ENCODE measurements at places on chromosomes 12 and 14. TPM values are rescaled to one million over a fixed set of nuclear protein-coding genes. Genes with fewer than 3 reads are reported as not detected.

DNA sequence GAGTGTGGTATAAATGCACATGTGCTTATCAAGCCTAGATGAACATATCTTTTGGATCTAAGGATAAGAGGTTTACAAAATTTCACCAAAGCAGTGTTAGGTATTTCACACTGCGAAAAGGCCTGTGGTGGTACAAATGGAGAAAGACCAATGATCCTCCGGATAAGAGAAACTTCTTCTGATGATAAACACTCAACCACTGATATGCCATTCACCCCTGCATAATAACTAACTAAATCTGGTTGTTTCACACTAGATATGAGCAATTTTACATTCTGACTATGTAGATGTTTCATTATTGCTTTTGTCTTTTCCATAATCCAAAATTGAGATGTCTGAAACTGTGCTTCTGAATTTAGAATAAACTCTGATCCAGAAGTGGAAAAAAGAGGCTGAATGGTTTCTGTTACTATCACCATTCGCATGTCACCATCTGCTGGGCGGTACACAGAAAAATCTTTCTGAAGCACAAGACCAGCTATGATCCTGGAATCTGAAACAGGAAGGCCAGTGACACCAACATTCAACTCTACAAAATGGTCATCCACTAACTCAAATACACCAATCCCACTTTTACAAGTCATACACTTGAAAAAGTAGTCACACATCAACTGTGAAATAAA, 1.3 kb downstream of the BBS10 start:
- H3K36me3 ChIP-seq, result no peaks in the 10 kb centered on the region
- DNase-seq, result no peak
- H3K27ac ChIP-seq, result peak overlapping the region; percentile 89
- no peaks in the 10 kb centered on the region for H3K27me3 ChIP-seq

DNA sequence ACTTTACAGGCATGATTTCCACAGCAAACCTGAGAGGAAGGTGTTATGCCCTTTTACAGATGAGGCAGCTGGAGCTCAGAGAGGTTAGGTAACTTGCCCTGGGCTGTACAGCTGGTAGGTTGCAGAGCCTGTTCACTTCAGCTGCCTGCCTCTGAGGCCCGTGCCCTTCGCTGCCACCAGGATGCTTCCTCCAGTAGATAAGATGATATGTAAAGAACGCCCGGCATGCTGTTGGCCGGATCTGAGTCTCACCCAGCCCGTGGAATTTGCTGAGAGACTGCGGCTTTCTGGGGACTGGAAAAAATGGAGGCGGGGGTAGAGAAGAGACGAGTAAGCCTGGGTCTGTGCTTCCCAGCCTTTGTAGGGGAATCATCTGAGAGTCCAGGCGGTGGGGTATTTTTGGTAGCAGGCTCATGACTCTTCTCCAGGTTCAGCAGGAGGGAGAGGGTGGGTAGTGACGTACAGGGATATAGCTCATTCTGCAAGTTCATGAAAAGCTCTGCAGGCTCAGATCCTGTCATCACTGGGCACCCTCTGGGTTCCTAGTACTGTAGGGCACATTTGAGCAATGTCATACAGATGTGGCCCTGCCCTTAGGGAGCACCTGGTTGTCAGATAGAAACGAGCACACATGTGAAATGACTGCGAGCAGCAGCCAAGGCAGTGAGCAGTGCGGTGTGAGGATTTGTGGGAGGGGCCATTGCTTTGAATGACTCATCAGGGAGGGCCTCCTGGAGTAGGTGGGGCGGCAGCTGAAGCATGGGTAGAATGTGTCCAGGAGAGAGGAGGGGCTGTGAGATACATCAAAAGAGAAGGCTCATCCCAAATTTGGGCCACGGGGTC, 159.4 kb downstream of the TSPAN9 start:
- no peaks in the 10 kb centered on the region for H3K36me3 ChIP-seq
- no peaks in the 10 kb centered on the region for H3K4me1 ChIP-seq
- H3K4me3 ChIP-seq, result no peak overlapping the region
- H3K27ac ChIP-seq, result no peak overlapping the region
- H3K27me3 ChIP-seq, result no peaks in the 10 kb centered on the region
- no peak for DNase-seq

DNA sequence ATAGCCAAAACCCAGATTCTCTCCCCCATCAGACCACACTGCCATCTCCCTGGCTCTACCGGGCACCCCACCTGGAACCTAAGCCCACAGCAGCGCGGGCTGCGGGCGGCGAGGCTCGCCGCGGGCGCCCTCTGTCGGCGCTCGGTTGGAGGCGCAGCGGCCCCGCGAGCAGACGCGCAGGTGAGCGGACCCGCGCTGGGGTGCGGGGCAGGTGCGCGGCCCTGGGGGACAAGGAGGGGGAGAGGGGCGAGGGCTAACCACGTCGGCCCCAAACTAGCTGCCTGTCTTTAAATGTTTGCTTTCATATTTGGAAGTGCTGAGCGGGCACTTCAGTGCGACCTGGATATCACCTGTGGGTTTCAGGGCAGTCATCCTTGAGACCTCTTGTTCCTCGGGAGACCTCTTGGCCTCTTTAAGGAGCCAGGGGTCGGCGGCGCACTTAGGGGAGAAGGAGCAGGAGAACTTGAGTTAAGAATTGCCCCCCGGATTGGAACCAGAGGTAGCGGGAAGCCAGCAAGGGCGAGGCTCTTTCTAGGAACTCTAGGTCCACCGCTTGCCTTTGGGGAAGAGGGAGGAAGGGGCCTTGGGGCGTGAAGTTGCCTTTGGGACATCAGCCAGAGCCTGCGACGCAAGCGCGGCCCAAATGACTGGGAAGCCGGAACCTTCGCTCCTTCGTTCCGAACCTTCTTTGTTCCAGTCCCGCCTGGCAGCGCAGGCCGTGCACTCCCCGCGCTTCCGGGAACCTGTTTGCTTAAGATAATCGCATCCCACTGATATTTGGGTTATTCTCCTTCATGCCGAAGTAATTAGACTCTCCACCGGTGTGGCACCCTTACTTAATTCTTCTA, 78.7 kb downstream of the NEDD1 start:
- H3K27ac ChIP-seq, result no peak overlapping the region
- peak overlapping the region; percentile 51 for H3K4me3 ChIP-seq
- H3K4me1 ChIP-seq, result peaks cover 6% of the 10 kb centered on the region
- H3K27me3 ChIP-seq, result no peaks in the 10 kb centered on the region
- H3K36me3 ChIP-seq, result no peaks in the 10 kb centered on the region

DNA sequence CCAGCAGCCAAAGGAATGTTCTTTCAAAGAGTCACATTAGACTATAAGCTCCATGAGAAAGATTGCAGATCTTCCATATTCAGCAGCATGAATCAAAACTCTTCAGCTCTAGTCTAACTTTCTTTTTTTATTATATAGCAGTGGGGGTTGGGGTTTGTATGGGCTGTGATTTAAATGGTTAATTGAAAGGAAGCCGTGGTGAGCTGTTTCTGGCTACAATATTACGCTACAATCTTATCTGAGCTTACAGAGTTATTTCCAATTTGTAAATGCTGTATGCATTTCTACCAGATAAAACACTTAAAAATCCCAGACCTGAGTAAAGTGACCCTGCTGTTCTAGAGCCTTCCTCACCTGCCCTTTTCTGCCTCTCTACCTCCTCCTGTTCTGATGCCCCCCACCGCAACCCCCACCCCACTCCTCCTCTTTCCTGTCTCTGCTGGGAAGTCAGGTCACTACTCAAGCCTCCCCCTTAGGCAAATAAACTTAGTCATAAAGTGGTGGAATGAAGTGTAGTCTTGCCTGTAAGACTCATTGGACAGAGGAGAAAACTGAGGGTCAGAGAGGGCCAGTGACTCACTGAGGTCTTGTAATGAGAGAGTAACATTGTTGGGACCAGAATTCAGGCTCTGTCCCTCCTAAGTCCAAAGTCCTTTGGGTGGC, 1089.5 kb downstream of the BCL11B start:
- H3K36me3 ChIP-seq, result no peaks in the 10 kb centered on the region
- H3K4me3 ChIP-seq, result no peak overlapping the region
- no peak overlapping the region for H3K27ac ChIP-seq
- DNase-seq, result no peak

WNT5B gene
- 0.45 TPM for total RNA-seq

DNA sequence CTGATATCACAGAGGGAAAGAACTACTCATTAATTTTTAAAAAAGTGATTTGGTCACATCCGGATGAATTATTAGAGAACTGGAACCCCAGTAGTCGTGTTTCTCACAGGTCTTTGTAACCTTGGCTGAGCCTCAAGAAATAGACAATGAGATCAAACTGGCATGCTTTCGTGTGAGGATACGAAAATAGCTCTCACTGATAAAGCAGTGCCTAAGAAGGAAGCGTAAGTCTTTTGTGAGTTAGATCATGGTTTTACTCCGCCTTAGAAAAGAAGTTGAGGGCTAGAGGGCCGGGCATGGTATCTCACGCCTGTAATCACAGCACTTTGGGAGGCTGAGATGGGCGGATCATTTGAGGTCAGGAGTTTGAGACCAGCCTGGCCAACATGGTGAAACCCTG, 33.8 kb upstream of the GALNT16 start:
- peaks cover 39% of the 10 kb centered on the region for H3K36me3 ChIP-seq
- H3K4me3 ChIP-seq, result no peak overlapping the region
- DNase-seq, result no peak
- no peaks in the 10 kb centered on the region for H3K27me3 ChIP-seq
- H3K4me1 ChIP-seq, result no peaks in the 10 kb centered on the region
- no peak overlapping the region for H3K27ac ChIP-seq

COA8 gene
- 9.0 TPM for total RNA-seq
